ENCODE measurements at places on chromosomes 12 and 14.

- no peak for DNase-seq
Measured at GRCh38 chr12:123956249-123956648, 16.4 kb downstream of the CCDC92 start.

- DNase-seq = no peak
Measured at GRCh38 chr12:48305190-48305589, 45.5 kb downstream of the ZNF641 start.

DNA sequence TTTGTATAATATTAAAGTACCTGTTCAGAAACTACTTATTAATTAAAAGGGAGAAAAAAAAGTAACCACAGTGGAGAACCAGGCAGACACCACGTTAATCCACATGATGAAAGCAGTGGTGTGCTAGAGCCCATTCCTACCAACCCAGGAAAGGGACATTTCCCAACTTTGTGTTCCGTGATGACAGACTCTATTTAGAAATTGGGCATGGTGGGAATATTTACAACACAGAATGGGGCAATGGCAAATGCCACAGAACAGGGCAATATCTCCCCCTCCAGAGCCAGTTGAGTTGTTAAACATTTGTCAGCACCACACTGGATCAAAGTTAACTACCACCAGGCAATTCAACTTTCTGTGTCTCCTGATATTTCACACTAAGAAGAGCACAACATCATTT is 1.2 kb upstream of the HIGD1C start:
- DNase-seq = no peak

- no peak for DNase-seq
Measured at GRCh38 chr14:73591690-73592449, at the start of gene ACOT4. Gene ACOT4 (plus strand): TSS chr14:73591873. CDS start chr14:73591960, 87 bp downstream.

GRCh38 chr14:57962325-57963035 is 96.6 kb upstream of the SLC35F4 start:
- DNase-seq = no peak

DNA sequence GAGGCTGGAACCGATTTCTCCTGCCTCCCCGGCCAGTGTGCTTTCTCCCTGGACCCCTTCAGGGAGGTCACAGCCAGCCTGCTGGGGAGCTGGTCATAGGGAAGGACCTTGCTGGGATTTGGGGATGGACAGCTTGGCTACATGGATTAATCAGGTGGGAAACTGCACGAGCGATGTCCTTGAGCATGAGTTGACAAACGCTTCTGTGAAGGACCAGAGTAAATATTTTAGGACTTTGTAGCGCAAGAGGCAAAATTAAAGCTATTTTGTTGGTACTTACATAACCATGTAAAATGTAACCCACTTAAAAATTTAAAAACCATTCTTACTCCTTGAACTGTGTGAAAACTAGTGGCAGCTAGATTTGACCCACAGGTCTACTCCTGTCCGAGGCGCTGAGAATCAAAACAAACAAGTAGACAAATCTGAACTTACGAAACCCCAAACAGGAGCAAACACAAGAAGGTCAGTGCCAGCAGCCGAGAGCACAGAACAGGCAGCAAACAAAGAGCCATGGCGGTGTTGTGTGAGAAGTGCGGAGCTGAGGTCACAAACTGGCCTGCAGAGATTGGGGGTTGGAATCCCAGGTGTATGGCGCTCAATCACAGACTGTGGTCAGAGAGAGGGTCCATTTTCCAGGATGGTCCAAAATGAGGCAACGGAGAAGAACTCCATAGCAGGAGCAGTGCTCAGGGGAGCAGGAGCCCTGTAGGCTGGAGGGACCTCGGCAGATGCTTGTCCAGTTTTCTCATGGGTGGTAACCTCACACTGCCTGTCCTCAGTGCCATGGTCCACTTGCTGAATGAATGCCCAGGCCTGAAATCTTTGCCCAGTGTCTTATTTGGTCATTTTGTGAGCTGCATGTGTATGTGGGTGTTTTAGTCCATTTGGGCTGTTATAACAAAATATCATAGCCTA is 79.2 kb upstream of the CLMN start:
- no peak for DNase-seq

DNA sequence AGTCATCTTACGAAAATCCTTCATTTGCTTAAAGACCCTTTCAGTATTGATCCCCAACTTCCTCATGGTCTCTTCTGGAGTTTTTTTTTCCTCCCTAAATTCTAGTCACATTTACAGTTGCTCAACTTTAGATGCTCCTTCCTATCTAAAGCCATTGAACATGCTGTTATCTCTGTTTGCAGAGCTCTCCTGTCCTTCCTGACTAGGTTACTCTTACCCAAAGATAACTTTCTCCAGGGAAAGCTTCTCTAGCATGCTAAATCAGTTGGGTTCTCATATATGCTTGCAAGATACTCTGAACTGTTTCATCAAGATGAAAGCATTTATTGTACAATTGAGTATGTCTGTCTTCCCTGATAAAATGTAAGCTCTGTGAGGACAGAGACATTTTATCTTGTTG is 1.8 kb upstream of the RAB21 start:
- DNase-seq = no peak

DNA sequence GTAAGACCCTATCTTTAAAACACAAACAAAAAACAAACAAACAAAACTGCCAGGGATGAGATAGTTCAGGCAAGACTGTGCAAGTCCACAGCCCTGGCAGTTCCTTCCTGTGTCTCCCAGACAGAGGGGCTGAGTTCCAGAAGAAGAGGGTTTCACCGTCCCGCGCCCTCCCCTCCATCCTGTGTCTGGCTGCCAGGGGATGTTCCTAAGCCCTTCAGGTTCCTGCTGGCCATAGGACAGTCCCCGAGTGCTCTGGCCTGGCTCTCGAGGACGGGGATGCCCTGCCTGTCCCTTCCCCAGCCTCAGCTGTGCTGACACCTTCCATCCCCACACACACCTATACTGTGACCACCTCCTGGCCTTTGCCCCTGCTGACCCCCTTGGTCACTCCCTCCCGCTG is 40.6 kb upstream of the EIF5 start:
- no peak for DNase-seq

Data from cardiac fibroblast (primary cell).